ENCODE measurements at places on chromosomes 4 and X.

DNA sequence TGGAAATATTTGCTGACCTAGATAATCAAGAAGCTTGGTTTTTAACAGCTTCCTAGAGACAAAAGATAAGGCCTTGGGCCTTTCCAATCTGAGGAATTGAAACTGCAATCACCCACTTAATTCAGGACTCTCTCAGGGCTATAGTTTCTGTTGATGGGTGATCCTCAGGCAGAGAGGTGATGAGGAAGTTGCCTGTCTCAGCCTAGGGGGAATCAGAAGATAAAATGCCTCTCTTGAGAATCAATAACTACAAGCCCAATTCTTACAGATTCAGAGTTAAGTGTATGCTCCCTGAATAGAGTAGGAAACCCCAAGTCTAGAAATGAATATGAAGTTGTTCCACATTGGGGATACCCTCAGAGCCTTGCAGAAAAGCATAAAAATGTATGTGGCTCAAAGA lies 45.5 kb downstream of the NFKB1 start:
- no peak for DNase-seq

DNA sequence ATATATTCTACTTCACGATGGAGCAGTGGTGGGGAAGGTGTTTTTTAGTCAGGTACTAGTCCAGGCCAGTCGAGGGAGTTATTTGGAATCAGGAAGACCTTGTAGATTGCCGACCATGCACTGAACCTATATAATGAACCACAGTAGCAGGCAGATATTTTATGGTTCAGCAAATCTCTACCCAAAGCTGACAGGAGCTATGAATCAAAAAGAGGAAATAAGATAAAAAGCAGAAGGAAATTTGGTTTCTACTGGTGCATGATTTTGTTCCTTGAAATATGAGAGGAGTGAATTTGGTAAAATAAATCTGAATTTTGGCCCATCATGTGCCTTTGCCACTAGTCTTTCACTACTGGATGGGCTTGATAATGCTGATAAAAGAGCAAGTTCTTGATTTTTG lies 924.3 kb upstream of the DIAPH2 start:
- no peak for DNase-seq

- no peak for DNase-seq
Measured at GRCh38 chr4:122909683-122910082, 12.7 kb downstream of the NUDT6 start.

DNA sequence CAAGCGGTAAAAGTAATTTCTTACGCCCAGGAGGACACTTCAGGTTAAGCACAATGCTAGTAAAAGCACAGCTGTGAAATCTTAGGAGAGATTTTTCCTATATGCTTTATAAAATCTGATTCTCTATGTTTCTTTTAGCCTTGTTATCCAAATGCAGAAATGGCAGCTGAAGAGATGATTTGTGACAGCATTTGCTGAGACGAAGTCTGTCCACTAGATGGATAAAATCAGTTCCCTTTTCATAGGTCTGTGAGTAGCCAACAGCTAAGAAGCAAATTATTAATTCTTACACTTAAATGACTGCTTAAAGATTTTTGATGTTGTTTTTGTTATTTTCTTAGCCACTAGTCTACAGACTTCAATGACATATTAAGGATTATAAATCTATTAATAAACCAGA lies 5.3 kb downstream of the GPM6A start:
- no peak for DNase-seq

DNA sequence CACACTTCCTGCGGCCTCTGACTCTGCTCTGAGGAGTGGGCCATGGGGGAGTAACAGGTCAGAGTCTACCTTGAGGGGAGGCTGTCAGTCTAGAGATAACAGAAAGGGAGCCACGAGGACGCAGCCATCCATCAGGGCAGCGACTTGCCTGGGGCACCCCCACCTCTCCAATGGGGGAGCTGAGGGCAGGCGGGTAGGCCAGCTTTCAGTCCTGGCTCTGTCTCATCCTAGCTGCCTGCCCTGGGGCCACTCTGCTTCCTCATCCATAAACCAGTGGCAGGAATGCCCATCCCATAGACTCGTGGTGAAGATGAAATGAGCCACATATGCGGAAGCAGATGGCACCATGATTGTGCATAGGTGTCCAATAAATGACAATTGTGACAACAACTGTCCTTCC lies 13.2 kb downstream of the MAGED2 start:
- no peak for DNase-seq
